ENCODE measurements at places on chromosomes 5 and 9.
A peak's percentile ranks its signal among the peaks of the same experiment; 100 is the strongest.

GRCh38 chr9:118455259-118455658 lies 751.1 kb downstream of the TLR4 start:
- DNase-seq = no peak

DNA sequence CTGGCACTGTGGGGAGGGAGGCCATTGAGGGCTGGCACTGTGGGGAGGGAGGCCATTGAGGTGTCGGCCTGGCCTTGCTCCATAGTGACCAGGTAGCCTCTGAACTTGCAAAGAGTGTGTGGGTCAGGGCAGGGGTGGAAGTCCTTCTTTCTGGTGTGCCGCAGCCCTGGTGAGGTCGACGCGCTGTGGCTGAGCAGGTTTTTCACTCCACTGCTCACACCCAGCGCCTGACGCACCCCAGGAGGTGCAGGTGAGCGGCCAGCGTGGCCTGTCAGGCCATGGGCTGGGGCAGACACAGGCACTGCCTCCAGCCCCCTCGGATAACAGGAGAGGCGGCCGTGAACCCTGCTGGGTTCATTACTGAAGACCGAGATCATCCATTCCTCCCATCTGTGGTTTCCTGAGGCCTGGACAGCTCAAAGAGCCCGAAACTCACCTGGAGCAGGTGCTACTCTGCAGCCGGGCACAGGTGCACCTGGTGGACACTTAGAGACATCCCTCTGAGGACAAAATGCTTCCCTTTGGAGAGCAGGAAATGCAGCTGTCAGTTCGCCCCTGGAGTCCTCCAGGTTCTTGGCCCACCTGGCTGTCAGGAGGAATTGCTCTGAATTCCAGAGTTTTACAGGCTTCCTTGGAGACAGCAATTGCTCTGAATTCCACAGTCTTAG lies 32.4 kb downstream of the LHX3 start:
- DNase-seq = no peak

- no peak for DNase-seq
Measured at GRCh38 chr9:84709056-84709455, 39.5 kb downstream of the NTRK2 start.

GRCh38 chr9:89801341-89801740 lies 196.5 kb downstream of the GADD45G start:
- no peak for DNase-seq

DNA sequence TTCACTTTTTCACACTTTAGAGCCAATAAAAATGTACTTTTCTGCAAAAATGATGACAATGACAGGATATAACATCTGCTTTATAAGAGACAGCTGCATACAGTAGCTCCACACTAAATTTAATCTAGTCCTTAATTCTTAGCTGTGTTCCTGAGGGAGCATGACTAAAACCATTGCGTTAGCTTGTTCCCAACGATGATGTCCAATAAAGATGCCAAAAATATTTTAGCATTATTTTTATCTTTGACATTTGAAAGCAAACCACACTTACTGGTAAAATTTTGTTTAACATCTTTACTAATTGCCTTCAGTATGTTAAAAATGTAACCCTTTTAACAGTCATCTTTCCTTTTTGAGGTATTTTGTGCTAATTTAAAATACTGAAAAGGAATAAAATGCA lies 382.7 kb downstream of the CHSY3 start:
- no peak for DNase-seq

DNA sequence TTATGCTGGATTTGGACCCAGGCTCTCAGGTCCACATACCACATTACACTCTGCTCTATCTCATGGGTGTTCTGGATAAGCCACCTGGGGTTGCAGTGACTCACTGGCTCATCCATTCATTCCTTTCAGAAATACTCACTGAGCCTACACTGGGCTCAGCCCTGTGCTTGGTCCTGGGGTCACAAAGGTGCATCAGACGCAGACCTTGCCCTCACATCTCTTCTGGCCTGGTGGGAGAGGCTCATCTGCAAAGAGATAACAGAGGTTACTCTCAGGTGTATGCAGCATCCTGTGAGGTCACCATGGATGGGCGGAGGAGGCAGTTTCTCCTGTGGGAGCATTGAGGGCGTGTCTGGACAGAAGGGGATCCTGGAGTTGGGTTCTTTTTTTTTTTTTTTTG lies 12.1 kb downstream of the CDHR2 start:
- no peak for DNase-seq

DNA sequence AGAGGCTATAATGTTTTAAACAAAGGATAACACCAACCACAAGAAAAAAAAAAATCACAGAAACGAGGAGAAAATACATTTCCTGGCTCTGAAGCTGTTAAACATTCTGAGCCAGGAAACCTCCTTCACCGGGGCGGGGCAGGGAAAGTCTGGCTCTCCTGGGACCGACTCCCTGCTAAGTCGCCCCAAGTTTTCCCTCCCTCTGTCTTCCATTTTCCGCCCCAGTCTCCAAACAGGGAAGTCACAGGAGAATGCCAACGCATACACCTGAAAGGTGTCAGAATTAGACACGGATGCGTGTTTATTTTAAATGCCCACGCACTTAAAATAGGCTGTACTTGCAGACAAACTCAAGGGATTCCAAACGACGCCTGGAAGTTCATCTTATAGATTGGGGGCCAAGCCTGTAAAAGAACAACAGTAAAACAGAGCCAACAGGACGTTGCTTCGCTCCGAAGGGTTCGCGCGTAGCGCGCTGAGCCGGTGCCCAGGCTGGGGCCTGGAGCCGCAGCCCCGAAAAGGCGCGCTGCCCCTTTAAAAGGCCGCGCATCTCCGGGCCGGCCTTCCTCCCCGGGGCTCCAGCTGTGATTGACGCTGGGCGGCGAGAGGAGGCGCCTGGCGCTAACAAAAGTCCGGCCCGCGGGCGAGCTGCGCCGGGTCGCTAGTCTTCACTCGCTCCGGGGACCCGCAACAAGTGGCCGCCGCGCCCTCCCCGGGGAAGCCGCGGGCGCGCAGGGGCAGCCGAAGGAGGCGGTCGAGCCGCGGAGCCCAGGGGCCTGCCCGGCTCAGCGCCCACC lies at the start of gene FBXL7:
FBXL7 (plus strand) TSS at position 653 of the 797 bp plus-strand sequence.
- DNase-seq = peak; percentile 92

DNA sequence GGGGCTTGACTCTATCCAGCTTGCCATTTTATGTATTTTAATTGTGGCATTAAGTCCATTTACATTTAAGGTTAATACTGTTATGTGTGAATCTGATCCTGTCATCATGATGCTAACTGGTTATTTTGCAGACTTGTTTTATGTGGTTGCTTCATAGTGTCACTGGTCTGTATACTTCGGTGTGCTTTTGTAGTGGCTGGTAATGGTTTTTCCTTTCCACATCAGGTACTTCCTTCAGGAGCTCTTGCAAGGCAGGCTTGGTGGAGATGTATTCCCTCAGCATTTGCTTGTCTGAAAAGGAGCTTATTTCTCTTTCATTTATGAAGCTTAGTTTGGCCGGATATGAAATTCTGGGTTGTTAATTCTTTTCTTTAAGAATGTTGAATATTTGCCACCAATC lies 145.9 kb downstream of the CPLANE1 start:
- no peak for DNase-seq

GRCh38 chr9:83383034-83383433 lies 155.2 kb downstream of the FRMD3 start:
- no peak for DNase-seq

- no peak for DNase-seq
Measured at GRCh38 chr5:55308254-55308836, 556 bp downstream of the MTREX start.

Measured in right forelimb (tissue), 1 donor.